ENCODE measurements at places on chromosomes 3 and 15.

DNA sequence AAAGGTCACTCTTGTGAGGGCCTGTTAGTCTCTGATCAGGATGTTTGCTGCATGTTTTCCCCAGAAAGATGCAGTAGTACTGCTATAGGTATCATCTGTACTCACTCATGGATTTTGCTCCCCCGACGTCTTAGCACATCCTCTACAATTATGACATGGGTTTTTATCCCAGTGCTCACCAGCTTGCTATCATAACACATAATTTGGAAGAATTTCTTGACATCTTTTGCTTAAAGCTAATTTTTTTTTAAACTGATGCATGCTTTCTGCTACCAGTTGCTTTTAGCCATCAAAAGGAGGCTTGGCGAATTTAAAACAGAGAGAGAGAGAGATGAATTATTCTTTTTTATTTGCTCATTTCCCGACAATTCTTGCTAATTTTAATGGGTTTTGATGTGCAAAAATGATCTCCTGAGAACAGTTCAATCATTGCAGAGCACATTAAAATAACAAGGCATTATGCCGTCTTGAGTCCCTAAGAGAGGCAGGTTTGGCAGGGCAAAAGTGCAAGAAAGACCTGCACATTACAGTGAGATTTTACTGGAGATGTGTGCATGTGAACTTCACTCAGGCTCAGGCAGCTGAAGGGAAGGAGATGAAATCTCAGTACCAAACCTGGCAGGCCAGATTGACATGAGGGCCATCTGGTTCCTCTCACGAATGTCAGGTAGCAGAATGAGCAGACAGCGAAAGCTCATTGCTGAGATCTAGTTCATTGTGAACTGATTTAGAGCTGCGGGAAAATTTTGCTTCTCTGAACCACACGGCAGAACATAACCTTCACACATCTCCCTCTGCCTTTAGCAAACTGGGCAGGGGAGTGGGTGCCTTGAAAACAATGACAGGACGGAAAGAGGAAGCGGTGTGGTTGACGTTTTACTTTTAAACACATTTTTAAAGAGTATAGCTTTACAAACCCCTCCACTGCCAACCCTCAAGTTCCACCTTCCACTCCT, 25.9 kb upstream of the GOLGA8B start:
- DNase-seq, result no peak

- DNase-seq, result no peak
Observed at GRCh38 chr3:61443886-61444285, 117.5 kb upstream of the PTPRG start.

DNA sequence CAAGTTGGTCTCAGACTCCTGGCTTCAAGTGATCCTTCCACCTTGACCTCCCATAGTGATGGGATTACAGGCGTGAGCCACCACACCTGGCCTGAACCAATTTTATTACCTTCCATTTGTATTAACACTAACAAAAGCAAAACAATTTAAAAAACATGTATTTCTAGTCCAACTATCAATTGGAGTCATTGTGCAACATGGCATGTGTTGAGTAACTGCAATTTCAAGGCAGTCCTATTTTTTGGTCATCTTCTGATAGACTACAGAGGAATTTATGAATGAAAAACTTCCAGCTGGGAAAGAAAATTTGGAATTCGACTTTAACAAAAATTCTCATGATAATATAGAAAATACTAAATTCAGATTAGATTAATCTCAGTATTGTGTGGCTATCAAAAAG, 16.8 kb downstream of the SPTSSB start:
- no peak for DNase-seq

DNA sequence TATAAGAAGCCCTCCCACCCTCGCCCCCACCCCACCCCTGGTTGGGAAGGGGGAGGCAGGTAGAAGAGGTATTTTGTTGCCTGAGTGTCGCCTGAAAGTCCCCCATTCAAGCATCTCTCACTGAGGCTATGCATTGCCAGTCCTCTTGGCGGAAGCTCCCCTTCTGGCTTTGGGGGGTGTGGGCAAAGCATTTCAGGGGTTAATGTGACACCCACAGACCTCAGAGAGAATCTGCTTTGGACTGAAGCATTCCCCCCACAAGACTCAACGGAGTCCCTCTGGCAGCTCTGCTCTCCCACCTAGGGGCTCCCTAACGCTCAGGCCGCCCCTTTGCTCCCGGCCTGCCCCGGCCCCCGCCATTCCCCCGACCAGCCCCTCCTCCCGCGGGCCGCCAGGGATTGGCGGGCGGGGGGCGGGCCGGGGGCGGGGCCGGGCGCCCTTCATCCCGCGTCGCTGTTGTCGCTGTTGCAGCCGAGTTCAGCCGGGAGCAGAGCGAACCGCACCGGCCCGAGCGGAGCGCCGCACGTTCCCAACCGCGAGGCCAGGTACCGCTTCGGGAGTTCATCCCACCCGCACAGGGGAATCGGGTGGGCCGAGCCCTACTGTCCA, at the start of gene SLC38A3:
TSS of gene SLC38A3 (plus strand) at position 468 of the 609 bp plus-strand sequence. CDS start 8,929 bp downstream, outside the sequence.
- DNase-seq, result no peak

DNA sequence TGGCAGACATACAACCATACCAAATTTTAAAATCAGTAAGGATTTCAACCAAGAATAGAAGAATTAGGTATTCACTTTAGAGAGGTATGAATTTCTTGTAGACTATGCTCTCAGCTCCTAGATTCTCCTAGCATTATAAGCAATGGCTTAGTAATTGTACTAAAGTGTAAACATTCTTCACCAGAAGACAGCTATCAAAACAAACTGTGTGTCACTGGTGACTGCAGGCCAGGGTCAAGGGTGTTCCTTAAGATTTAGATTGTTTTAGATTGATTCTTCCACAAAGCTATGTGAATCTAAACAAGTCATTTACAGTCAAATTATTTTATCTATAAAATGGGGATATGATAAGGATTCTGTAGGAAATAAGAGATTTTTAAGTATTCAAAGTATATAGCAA, 23.1 kb upstream of the GP5 start:
- DNase-seq, result no peak

DNA sequence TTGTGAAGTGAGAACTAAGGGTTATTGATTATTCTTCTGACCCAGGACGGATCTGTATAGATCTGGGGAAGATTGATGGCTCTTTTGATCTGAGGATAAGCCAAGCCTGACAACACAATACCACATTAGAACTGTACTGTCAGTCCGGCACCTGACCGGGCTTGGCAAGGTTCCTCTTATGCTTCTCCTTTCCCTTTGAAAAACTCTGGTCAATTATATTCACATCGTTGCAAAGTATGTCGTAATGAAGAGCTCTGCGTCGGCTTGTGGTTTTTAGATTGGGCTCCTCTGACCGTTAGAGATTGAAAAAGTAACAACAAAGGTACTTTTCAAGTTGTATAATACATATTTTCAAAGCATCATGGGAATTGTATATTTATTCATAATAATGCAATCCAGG, 389.8 kb downstream of the NR2F2 start:
- no peak for DNase-seq

DNA sequence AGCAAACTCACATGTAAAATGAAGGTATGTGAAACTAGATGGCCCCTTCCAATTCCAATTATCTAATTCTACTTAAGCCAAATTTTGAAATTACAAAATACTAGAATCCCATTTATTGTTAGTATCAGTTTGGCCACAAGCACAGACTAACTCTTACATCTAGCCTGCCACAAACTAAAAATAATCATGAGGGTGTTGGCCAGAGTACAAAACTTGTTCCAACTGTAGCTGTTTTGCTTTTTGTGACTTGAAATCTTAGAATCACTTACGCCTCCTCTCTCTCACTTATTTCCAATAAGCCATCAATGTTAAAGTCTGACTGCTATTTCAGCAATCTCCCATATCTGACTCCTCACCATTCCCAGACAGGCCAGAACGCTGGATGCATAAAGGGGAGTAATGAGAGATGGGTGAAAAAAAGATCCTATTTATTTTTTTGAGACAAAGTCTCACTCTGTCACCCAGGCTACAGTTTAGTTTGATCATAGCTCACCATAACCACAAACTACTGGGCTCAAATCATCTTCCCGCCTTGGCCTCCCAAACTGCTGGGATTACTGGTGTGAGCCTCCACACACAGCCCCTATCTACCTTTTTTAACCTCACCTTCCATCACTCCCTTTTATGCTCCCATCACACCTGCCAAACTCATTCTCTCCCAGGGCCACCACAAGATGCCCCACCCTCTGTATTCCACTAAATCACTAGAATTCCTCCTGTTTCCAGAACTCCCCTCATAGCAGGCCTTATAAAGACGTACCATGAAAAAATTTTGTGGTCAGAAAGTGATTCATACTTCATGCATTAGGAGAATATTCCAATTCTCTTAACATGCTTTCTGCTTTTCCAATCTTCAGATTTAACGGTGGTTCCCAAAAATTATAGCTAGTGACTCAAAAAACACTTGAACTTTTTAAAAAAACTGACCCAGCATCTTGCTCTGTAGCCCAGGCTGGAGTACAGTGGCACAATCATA, 36.5 kb downstream of the ATOSA start:
- DNase-seq, result no peak
